Stimulated activated memory B cell treated with anti-CD40 and anti-IgM and Interleukin-4, amounts not matched to agents 10 μg/mL and 1 μg/mL and 100 μg/mL, for 72 hours (primary cell): ENCODE measurements at places on chromosomes 11 and 22.

GRCh38 chr22:48577691-48578090, 1250.0 kb downstream of the BRD1 start:
- H3K36me3 ChIP-seq = no peaks in the 10 kb centered on the region
- ATAC-seq = no peak
- H3K4me1 ChIP-seq = no peaks in the 10 kb centered on the region
- peaks cover 38% of the 10 kb centered on the region for H3K27me3 ChIP-seq
- no peak overlapping the region for H3K4me3 ChIP-seq

- H3K36me3 ChIP-seq = peaks cover 30% of the 10 kb centered on the region
- ATAC-seq = no peak
- H3K4me1 ChIP-seq = peaks cover 33% of the 10 kb centered on the region
- H3K27ac ChIP-seq = no peak overlapping the region
- H3K4me3 ChIP-seq = no peak overlapping the region
Measured at GRCh38 chr11:16891964-16892363, 122.2 kb downstream of the PLEKHA7 start.

DNA sequence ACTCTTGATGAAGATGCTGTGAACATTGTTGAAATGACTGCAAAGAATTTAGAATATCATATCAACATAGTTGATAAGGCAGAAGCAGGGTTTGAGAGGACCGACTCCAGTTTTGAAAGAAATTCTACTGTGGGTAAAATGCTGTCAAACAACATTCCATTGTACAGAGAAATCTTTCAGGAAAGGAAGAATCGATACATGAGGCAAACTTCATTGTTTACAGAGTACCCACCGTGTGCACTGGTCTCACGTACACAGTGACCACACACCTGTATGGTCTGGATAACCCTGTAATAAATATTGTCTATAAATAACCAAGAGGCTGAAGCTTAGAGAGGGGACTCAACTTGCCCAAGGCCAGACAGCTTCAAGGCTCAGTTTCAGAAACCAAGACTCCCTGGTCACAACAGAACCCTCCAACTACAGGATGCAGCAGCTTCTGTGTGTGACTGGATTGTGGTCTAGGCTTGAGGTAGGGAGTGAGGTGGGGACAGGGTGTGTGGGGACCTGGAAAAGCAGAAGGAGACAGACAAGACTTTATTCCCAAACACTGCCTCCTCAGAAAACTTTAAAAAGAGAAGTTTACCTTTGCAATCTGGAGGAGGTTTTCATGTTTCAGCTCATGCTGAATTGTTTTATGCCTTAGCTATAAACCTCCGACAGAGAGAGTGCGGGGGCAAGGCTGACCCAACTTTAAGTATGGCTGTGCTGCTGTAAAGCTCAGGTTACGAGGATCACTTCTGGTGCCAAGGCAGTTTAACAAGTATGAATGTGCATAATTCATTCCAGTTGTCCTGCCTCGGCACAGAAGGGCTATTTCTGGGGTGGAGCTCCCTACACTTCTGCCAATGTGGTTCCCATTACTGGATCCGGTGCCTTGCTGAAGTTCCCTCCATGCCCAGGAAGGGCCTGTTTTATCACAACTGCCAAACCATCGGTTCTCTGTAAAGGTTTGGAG, 372.6 kb upstream of the NARS2 start:
- no peaks in the 10 kb centered on the region for H3K36me3 ChIP-seq
- H3K27ac ChIP-seq = no peak overlapping the region
- ATAC-seq = no peak

DNA sequence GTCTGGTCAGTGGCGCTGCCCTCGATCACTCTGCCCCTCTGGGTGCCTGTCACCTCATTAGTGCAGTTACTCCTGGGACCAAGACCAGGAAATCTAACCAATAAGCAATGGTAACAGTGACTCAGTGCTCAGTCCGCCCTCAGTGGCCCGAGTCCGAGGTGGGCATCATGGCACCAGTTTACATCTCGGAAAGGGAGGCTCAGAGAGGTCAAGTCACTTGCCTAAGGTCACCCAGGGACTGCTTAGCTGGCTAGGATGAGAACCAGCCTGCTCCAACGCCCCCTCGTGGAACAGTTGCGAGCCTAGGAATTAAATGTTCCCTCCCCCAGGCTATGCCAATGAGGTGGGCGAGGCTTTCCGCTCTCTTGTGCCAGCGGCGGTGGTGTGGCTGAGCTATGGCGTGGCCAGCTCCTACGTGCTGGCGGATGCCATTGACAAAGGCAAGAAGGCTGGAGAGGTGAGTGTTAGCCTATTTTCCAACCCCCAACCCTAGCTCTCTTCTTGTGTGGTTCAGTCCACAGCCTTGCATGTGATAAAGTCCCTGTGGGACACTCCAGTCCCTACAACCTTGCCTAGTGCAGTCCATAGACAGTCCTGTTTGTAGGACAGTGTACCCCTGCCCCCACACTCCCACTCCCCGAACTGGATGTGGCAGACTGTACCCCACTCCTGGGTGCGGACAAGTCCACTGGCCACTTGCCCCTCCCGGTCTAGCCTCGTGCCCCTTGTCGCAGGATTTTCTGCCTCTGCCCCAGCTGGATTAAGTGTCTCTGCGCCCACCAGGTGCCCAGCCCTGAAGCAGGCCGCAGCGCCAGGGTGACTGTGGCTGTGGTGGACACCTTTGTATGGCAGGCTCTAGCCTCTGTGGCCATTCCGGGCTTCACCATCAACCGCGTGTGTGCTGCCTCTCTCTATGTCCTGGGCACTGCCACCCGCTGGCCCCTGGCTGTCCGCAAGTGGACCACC, 1.1 kb downstream of the MTFP1 start:
- peaks cover 49% of the 10 kb centered on the region for H3K4me1 ChIP-seq
- no peaks in the 10 kb centered on the region for H3K27me3 ChIP-seq
- peak overlapping the region; percentile 88 for H3K4me3 ChIP-seq
- peak overlapping the region; percentile 94 for H3K27ac ChIP-seq

DNA sequence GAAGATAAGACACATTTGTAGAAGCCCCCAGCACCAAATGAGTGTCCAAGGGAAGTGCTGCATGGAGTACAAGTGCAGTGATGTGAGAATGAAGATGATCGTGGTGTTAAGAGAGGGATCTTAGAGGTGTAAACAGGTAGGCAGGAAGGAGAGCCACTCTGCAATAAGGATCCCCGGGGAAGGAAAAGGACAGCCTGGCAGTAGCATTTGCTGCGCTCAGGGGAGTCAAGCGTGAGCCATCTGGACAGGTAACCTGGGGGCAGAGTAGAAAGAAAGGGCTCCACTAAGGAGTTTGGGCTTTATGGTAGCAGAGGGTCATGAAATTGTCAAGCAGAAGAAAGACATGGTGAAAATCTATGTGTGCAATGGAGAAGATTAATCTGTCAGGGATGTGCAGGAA, 587.2 kb downstream of the BUD13 start:
- no peak for ATAC-seq
- no peak overlapping the region for H3K4me3 ChIP-seq
- H3K36me3 ChIP-seq = no peaks in the 10 kb centered on the region
- no peaks in the 10 kb centered on the region for H3K4me1 ChIP-seq
- H3K27ac ChIP-seq = no peak overlapping the region
- H3K27me3 ChIP-seq = peaks cover 5% of the 10 kb centered on the region

DNA sequence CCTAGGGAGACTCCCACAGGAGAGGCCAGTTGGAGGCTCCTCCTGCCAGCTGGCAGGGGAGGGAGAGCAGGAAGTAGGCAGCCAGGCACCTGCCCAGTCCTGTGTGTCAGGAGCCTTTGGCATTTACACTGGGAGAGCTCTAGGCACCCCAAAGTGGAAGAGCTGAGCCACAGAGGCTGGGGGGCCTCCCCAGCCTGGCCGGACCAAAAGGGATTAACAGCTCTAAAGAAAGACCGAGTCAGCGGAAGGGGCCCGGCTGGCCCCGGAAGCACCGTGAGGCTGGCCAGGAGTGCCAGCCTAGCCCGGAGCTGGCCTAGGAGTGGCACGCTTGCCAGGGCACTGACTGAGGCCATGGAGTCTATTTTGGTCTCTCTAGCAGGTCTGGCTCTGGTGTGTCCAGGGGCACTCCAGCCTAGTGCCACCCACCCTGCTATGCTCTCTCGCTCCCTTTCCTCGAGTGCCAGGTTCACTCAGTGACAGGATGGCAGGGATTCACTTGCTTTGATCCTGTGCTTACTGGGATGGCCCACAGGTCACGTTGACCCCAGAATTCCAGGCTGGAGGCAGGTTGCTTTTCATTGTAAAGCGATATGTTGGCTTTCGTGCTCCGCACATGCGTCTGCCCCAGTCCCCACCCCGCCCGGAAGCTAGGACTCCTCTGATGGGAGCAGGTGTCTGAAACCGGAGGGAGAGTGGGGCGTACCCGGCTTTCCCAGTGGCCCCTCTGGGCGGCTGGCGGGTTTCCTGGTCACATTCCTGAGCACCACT, 3.3 kb upstream of the KMT5B start:
- no peak for ATAC-seq
- H3K27ac ChIP-seq = peak overlapping the region; percentile 77
- H3K36me3 ChIP-seq = no peaks in the 10 kb centered on the region
